Central memory CD4-positive, alpha-beta T cell (primary cell): ENCODE measurements at places on chromosomes 3 and 15.

DNA sequence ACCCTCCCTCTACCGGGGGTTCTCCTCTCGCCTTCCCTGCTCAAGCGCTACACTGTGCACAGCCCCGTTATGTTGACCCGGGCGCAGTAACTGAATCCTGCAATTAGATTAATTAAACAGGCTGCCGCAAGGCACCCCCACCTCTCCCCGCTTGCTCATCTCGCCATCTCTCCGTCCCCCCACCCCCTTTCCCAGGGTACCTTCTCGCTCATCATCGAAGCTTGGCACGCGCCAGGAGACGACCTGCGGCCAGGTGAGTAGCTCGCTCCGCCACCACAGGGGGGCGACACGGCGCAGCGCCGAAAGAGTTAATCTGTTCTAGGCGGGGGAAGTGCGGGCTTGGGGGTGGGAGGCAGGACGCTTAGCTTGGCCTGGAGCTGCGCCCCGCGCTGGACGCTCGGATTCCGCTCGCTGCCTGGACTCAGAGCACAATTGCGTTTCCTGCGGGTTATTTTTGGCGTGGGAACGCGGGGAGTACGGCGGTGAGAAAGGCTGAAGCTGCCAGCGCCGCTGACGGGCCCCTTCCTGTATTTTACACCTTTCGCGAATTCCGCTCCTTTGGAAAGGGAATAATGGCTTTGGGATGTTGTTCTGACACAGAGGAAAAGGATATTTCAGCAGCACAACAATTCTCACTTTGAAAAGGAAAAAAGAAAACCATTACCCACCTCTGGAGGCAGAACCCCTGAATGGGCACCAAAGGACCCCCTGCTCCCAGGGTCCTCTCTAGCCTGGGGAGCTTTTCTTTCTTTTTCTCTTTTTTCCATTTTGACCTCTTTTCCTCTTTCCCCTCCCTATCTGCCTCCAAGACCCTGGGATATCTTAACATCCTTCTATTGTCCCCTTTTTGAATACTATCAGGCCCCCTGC is 1.5 kb downstream of the DLL4 start:
- no peak for DNase-seq

GRCh38 chr3:128254066-128254590 is 100.8 kb downstream of the EEFSEC start:
- DNase-seq: no peak

GRCh38 chr15:57562196-57562769 is 29.4 kb upstream of the MYZAP start:
- no peak for DNase-seq

GRCh38 chr15:37040072-37040742 is 60.1 kb downstream of the MEIS2 start:
- DNase-seq: no peak

- DNase-seq: no peak
These were observed 36.3 kb downstream of the PAK2 start for GRCh38 chr3:196775938-196776337.

GRCh38 chr15:73270366-73271097 is 98.2 kb downstream of the HCN4 start:
- no peak for DNase-seq

DNA sequence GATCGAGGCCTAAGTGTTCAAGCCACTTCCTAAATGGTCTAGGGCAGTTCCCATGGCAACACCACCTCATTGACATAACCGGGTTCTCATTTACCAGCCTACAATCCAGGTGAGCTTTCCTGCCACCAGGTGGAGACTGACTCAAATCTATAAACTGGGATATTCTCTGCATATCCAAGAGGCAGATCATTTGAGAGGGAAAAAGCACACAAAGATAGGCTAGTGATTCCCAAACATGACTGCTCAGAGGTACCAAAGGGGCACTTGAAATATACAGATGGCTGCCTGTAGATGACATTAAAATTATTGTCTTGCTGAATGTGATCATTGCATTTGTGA is 141.3 kb upstream of the PROK2 start:
- no peak for DNase-seq

GRCh38 chr3:132432639-132433038 is 15.3 kb downstream of the DNAJC13 start:
- DNase-seq: no peak

DNA sequence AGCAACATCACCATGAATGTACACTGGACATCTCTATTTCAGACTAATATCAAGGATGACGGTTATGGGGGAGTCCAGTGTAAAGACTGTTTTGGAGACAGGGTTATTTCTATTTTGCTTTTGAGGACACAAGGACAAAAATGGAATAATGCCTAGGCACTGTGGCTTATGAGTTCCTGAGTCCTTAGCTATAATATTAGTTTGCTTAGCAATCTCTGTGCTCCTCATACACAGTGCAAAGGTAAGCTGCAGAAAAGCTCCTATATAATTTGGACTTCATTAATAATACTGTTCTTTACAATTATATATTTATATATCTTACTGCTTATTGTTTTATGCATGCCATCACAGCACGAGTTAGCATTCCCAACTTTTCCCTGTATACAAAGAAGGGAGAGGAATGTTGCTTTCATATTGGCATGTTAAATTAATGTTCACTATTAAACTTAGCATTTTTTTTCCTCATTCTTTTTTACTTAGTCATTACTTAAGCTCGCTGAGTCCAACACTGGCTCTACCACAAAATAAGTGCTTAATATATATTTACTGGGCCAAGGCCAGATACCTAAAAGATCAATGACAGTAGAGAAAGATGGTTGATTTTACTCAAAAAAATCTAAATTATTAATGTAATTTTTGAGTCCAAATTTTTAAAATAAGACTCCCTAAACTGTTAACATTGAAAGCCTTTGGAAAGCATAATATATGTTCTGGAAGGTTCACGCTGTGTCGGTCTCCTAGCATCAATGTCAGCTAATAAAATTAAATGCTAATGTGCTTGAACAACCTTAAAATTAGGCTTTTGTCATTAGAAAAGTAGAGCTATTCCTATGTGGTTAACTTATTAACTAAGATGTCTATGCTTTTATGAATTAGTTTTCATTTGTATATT is 13.8 kb downstream of the THBS1 start:
- no peak for DNase-seq

DNA sequence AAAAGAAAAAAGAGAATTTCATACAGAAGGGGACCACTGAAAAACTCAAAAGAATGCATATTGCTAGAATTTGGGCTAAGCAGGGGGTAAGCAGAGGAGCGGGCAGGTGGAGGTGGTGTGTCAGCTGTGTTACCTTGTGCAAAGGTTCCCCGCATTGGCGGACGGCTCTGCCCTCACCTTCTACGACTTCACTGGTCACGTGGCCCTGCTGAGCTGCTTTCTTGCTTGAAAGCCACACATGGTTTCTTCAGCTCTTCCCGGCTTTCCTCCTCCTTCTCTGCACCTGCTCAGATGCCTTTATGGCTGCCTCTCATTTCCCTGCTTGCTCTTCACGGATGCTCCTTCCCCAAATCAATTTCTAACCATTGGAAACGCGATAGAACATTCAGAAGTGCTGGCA is 30.5 kb downstream of the FAH start:
- DNase-seq: no peak

DNA sequence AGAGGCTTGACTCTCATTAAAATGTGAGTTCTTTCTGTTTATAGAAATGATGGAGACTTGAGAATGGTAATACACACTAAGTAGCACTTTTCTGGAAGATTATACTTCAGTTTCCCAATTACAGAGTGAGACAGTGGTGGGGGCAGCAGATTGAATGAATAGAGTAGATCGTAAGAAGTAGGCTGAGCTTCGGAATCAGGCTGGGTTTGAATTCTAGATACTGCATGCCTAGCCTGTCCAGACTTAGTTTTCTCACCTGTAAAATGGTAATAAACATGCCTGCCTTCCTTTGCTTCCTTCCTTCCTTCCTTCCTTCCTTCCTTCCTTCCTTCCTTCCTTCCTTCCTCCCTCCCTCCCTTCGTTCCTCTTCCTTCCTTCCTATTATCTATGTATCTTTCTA is 8.1 kb downstream of the IL1RAP start:
- no peak for DNase-seq

DNA sequence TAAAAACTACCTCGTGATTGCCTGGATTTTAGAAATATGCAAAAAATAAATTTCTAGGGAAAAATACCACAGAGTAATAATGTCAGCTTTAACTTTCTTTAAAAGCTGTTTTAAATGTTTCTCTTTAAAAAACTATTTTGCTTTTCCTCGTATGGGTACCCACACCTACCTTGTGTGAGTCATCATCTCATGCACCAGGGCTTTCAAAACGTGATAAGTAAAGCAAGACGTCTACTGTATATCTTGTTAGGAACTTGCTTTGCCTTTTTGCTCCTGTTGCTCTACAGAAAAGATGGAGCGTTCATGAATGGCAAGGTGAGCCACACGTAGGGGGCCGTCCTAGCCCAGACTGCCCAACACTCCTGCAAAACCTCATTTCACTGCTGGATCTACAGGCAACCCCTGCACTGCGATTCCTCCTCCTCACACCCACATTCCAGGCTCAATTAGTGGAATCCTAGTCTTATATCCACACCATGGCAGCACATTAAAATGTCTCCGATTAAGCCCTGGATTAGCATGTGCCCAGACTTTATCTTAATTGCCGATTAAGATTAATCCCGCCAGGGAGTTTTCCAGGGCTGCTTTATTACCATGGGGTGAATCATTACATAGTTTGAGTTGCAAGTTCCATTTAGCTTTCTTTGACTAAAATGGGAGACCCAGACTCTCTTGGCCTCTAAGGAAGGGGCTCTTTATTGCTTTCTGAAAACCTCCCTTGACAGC is 293.6 kb upstream of the ICE2 start:
- DNase-seq: no peak

DNA sequence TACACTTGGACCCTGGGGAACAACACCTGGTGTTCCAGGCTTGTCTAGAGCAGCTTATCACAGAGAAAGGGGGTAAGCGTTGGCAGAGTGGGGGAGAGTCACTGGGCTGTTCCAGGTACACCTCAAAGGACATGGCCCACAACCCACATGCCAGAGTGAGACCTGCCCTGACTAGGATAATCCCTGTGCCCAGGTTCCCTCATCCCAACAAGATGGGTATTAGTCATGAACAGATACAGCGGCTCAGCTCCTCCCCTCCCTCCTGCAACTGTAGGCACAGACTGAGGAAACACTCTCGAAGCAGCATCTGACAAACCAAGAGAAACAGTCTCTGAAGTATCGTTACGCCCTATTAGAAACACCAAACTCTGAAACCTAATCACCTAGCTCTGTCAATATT is 32.1 kb upstream of the RPS17 start:
- no peak for DNase-seq

DNA sequence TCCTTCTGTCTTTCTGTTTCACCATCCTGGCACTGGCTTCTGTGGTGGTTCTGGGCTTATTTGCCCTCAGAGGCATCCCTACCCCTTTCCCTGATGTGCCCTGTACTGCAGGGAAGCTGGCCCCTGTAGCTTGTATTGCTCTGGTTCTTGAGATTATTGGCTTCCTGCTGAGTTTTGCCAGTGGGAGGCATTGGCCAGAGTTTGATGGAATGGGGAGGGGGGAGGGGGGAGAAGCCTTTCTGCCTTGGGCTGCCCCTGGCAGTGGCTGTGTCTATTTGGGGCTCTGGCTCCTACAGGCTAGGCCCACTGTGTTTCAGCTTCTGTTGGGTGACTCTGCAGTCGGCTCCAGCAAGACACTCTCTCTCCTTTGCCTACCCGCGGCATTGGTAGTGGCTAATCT is 41.6 kb upstream of the SEMA6D start:
- no peak for DNase-seq

DNA sequence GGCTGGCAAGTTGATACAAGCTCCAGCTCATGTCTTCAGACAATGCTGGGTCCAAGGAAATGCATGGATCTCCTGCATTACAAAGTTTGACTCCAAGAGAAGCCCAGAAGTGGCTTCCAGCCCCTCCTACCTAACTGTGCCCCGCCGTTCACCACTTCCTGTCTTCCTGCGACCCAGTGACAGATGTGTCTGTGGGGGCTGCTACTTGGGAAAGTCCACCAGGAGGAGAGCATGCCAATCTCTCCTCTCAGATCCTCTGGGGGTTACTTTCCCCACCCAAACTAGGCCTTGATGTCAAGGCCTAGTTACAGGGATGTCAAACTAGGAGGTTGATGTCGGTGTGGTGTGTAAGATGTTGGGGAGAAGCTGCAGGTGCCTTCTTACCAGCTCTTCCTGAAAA is 133.6 kb upstream of the RASGRP1 start:
- no peak for DNase-seq
